Urothelium cell line (cell line): ENCODE measurements at places on chromosomes 2 and 18.

GRCh38 chr2:230582851-230583283 lies 129.8 kb upstream of the CAB39 start:
- peak; percentile 73 for DNase-seq

- DNase-seq, result peak; percentile 27
Measured at GRCh38 chr2:13260402-13260801, 543.7 kb downstream of the TRIB2 start.

- DNase-seq, result peak; percentile 48
Measured at GRCh38 chr2:46632349-46632748, 153.0 kb downstream of the TMEM247 start.

- no peak for DNase-seq
Measured at GRCh38 chr18:45084206-45084605, 403.5 kb downstream of the SETBP1 start.

- DNase-seq, result no peak
Measured at GRCh38 chr2:218816561-218817011, 15.0 kb downstream of the PRKAG3 start.

GRCh38 chr2:211416373-211416772 lies 860.0 kb downstream of the CPS1 start:
- DNase-seq, result no peak

DNA sequence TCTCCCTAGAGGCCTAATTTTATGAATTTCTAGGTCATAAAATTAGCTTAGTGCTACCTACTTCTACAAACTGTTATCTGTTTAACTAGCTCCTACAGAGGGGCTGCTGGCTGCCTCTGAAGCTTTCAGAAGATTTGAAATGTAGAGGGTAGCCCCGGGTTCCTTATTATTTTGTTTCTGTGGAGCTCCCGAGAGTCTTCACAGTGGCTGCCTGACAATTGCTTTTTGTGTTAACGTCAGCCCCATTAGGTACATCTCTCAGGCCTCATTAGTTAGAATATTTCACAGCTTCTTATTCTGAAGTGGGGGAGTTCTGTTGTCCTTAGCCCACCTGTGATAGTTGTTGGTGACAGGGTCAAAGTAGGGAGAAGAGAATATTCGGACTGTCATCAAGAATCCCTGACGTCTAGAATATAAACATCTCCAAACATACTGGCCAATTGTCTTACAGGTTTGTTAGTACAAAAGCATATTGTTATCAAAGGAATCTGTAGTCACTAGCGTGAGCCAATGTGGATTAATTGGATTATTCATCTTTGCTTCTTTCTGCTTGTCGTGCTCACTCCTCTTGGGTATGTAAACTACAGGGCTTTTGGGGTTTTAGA lies 77.5 kb downstream of the DIS3L2 start:
- no peak for DNase-seq

- DNase-seq, result no peak
Measured at GRCh38 chr2:60158262-60158661, 395.2 kb downstream of the BCL11A start.

DNA sequence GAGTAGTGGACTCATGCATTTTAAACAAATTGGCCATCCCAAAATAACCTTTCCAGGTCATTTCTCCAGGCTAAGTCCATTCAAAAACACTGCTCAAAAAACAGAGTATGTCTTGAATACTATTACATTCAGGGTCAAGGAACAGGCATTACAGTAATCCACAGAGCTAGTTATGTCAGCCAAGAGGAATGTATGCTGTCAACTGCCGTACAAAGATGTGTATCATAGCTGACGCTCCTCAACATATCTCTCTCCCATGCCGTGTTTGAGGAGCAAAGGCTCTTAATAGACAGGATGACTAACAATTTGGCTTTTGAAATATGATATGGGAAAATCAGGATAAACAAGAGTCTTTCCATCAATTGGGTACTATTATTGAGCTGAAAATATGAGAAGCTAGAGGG lies 68.8 kb upstream of the KCTD1 start:
- peak; percentile 48 for DNase-seq

GRCh38 chr2:218290316-218291261 lies 1.7 kb downstream of the TMBIM1 start:
- DNase-seq, result no peak

- DNase-seq, result no peak
Measured at GRCh38 chr2:241739651-241740050, 5.2 kb downstream of the D2HGDH start.

- DNase-seq, result peak; percentile 68
Measured at GRCh38 chr18:1585881-1586488, 681.3 kb downstream of the ADCYAP1 start.

DNA sequence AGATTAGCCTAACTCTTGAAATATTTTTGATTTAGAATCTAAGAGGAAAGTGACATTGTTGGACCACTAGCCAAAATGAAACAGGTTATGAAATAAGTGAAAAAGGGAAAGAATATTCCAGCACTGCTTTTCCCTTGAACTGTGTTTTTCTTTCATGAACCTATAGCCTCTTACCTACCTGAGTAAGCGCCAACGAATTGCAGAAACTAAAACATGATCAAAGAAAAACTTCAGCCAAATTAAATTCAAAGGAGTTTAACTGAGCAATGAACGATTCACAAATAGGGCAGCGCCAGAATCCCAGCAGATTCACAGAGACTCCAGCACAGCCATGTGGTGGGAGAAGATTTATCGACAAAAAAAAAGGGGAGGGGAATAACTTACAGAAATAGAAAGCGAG lies 518.6 kb downstream of the PIK3C3 start:
- no peak for DNase-seq

DNA sequence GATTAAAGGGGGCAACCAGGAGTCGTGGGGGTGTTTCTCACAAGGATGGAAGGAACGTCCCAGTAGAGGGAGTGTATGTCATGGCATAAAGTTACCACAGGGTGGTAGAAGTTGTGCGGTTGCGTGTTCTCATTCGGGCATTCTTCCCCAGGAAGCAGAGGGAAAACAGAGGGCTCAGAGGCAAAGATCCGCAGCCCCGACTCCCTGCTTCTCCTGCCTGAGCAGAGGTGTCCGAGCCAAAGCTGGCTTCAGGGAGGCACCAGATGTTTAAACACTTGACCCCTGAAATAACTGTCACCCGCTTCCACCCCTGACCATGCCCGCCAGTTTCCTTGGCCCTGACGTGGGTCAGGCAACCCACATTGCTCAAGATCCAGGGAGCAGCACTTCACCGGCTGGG lies 83.7 kb downstream of the EN1 start:
- no peak for DNase-seq

DNA sequence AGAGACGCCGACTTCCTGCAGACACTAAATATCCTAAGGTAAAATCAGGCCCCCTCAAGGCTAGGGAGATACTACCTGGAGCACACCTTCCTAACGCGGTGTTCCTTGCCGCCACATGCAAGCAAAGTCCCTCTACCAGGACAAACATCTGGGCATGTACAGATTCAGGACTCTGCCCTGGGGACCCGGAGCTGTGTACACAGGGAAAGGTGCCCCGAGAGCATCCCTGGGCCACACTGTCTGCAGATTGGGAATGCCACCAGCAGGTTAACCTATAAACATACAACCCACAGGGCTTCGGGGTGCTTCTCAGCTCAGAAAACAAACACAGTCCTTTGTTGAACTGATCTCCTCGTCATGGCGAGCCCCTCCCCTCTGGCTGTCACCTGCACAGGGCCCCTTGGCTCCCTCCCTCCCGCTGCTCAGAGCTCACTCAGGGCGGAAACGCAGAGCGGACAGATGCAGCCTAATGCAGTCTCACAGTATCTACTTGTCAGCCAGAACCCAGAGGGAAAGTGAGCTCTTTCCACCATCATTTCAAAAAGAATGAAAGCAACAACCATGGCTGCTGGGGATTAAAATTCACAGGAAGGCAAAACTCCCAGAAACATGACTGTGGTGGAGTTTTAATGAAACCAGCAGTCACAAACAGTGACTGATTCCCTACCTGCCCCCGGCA lies 218.8 kb downstream of the HDAC4 start:
- DNase-seq, result no peak

- no peak for DNase-seq
Measured at GRCh38 chr2:51220080-51220479, 188.1 kb upstream of the NRXN1 start.

- no peak for DNase-seq
Measured at GRCh38 chr2:168601741-168602140, 145.7 kb downstream of the CERS6 start.

DNA sequence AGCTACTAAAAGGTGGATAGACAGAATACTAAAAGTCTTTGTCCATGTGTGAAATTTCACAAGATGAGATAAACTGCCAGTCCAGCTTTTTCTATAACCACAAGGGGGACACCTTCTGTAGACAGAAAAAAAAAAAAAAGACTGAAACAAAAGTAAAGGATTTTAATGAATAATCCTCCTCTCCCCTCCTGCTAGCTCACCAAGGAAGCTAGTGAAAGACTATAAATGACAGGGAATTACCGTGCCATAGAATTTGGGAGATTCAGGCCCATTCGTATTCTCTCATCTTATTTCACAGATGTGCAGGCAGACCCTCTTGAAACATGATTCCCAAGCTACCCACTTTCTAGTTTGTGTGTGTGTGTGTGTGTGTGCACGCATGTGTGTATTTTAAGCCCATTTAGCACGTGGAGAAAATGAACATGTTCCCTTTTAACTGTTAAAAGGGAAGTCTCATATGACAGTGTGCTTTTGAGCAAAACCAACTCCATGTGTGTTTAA lies 36.3 kb upstream of the SLC8A1 start:
- DNase-seq, result peak; percentile 39

DNA sequence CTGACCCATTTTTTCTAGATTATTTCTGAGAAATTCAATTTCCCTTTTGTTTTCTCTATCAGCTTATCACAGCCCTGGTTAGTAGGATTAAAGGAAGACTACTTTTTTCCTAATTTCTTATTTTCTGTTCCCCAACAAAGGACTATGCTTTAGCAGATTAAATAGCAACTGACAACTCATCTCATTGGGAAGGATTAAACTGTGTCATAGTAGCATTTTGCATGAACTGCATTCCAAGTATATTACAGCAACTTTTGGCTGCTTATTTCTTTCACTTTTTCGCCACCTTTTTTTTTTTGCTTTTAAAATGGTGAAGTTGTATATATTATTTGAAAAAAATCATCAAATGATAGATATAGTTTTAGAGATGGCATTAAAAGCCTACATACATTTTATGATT lies 570.3 kb downstream of the FBXO15 start:
- DNase-seq, result no peak

DNA sequence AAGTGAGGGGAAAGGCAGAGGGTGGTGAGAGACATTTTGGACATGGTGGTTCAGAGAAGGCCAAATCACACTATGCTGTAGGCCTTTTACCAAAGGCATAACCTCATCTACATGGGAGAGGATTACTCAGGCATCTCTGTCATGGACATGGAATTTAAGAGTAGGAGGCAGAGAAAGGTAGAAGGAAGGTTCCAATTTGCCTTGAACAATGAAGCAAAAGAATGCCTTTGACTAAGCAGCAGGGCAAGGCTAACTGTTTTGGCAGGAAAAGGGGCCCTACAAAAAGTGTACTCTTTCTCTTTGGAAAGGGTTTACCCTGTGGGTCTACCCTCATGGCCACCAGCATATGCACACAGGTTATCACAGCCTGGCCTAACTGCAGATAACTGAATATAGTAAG lies 45.6 kb upstream of the RNU4ATAC start:
- DNase-seq, result peak; percentile 63

DNA sequence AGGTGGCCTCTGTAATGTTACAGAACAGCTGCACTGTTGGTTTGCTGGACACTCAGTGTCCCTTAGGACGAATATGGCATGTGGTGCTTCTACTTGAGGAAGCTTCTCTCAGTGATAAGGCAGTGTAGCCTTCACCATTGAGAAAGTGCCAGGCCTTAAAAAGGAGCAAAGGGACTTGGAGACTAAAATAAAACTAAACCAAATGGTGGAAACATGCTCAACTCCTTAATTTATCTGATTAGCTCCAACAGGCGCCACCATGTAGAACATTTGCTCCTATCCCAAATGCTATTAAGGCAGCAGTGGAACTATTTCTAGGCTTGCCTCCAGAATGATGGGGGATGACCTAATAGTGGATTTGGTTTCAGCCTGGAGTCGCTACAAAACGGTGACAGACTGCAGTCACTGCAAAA lies 77.5 kb upstream of the MYL1 start:
- DNase-seq, result no peak

DNA sequence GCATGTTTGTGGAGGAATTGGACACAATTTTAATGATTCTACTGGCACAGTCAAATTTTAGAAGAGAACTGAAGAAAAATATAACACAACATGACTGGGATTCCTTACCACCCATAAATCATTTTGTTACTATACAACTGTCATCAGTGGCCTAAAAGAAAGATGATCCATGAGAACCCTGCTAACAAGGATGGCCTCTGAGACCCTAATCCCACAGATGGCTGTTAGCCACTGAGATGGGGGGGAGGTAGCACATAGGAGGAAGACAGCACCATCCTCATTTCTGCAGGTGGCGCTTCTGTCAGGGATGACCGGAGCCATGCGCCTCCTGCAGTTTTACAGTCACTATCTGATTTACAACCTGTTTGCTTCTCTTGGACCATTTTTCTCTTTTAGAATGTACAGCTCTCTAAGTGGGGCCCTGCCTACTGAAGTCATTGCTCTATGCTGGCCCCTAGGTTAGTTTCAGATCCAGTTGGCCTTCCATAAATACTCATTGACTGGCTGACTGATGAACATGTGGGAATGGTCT lies 279.8 kb downstream of the NAPG start:
- DNase-seq, result no peak

DNA sequence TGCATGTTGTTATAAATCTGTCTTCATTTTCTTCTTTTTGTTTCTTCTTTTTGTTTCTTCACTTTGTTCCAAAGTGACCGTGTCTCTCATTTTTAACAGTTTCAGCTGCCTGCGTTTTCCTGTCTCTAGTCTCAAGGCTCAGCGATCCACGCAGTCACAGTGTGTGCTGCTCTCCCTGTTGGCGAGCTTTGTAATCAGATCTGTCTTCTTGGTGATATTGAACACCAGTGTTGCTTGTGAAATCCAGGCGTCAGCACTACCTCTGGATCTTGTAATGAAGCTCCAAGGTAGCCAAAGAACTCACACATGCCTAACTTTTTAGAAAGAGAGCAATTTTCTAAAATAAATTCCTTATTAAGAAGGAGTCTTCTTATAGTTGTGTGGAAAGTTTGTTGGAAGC lies 13.2 kb downstream of the SNTG2 start:
- no peak for DNase-seq

GRCh38 chr2:18957909-18958308 lies 368.5 kb upstream of the NT5C1B start:
- DNase-seq, result no peak

- no peak for DNase-seq
Measured at GRCh38 chr2:108565778-108566375, 31.6 kb downstream of the LIMS1 start.
